CD4-positive, alpha-beta T cell treated with Interleukin-10 for 1 hour (primary cell): ENCODE measurements at places on chromosomes 11 and 22.
A peak's percentile ranks its signal among the peaks of the same experiment; 100 is the strongest.

- no peak for DNase-seq
Observed at GRCh38 chr11:130370845-130371590, 56.3 kb upstream of the ZBTB44 start.

- no peak for DNase-seq
Observed at GRCh38 chr11:69541001-69541285, 59.5 kb downstream of the LINC01488 start.

- no peak for DNase-seq
Observed at GRCh38 chr11:75100314-75100713, 3.6 kb upstream of the OR2AT4 start.

- DNase-seq, result no peak
Observed at GRCh38 chr11:119615003-119615881, 113.8 kb downstream of the NECTIN1 start.

DNA sequence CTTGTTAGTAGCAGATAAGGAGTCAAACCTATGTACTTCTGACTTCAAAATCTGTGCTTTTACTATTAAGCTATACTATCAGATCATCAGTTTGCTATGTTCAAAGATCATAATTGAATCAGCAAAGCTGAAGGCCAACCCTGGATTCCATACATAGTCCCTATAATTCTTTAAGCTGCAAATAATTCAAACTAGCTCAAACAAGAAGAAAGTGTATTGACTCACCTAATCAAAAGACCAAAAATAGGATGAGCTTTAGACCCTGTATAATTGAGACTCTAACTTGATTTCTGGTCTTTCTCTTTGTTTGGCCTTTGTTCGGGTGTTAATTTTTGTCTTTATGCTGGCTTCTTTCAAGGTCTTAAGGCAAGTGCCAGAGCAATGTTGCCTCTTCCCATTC is 213.7 kb downstream of the CWF19L2 start:
- no peak for DNase-seq

- DNase-seq, result no peak
Observed at GRCh38 chr22:32720924-32721323, 80.6 kb upstream of the TIMP3 start.

- no peak for DNase-seq
Observed at GRCh38 chr11:93773045-93773477, 11.0 kb upstream of the MED17 start.

DNA sequence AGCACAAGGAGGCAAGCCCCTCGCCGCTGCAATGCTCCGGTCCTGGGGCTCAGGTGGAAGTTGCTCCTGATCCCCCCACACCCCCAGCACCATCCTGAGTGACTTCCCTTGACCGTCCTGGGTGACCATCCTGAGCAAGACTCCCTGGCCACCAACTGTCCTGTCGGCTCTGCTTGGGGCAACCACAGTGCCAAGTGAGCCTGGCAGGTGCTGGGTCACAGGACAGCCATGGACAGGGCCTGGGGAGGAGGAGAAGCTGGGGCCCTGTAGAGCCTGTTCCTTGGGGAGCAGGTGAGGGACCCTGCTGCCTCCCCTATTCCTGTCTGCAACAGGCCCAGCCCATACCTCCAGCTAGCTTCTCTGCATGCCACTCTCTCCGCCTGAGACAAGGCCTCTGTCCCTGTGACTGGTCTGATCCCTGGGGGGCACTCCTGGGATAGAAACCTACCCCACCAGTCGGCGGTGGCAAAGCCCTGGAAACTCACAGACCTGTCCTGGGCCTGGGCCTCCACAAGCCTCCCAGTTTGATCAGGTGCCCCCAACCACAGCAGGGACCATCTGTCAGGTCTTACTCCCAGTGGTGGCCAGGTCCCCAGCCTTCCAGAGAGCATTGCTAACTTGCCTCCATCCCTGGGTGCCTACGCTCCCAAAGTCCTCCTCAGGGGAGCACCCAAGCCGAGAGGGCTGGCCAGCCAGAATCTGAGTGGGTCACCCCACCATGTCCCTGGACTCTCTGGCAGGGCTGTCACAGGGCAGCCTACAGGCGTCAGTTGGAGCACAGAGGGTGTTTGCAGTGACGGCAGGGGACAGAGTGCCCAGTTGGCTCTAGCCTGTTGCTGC is 68.7 kb upstream of the WNT7B start:
- no peak for DNase-seq

DNA sequence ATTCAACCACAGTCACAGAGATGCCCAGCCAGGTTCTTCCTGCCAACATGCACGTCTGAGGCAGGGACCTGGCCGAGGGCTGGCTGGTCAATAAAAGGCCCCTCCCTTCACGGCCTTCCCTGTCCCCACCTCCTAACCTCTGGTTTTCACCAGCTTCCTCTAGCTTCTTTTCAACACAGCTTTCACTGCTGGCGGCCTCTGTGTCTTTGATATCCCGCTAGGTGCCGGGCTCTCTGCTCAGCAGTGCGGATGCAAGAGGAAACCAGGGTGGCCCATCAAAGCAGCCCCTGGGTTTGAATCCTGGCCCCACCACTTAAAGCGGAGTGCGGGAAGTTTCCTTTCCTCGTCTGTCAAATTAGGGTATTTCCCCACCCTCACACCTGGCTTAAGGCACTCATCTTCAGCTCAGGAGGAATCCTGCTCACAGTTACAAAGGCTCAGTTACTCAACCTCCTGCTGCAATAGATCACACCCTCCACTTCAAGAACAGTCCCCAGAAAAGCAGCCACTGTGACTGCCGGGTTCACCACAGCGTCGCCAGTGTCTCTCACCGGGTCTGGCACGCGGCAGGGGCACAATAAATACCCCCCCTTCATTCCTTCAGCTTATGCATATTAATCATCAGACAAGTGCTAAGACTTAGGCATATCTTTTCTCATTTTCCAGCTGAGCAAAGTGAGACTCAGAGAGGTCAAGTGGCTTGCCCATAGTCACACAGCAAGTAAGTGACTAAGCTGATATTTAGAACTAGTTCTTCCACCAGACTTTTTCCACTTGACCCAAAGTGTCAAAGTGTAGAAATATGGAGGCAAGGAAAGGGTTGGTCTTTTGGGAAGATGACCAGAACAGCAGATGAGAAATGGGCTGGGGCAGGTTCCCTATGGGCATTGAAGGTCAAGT is 45.7 kb downstream of the TXN2 start:
- peak; percentile 85 for DNase-seq

DNA sequence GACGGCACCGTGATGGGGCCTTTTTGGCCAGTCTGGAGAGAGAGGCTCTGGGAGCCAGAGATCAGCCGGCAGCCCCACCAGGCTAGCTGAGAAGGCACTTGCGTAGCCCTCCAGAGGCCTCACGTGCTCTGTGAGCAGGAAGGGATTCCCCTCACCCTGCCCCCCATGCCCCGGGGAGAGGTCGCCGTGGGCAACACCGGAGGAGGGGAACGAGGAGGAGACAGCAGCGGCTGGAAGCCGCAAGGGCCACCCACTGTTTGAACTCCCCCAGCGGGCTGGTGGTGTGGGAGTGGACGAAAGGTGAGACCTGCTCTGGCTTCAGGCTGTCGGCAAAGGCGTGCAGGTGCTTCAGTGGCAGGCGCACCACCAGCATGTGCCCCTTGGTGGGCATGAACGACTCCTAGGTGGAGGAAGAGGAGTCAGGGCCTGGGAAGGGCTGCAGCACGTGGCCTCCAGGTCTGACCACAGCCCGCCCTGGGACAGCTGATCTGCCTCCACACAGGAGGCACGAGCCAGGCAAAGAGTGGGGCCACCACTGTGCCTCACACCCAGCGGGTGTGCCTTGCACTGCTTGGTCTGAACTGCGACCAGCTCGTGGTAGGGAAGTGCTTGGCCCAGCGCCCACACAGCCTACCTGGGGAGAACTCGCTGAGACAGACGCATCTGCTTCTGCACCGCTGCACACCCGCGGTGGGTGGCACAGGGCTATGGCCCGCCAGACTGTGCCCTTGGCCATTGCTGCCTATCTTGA is 99.9 kb downstream of the MED15 start:
- DNase-seq, result no peak

- DNase-seq, result no peak
Observed at GRCh38 chr11:130908770-130909625, 7.3 kb downstream of the SNX19 start.

DNA sequence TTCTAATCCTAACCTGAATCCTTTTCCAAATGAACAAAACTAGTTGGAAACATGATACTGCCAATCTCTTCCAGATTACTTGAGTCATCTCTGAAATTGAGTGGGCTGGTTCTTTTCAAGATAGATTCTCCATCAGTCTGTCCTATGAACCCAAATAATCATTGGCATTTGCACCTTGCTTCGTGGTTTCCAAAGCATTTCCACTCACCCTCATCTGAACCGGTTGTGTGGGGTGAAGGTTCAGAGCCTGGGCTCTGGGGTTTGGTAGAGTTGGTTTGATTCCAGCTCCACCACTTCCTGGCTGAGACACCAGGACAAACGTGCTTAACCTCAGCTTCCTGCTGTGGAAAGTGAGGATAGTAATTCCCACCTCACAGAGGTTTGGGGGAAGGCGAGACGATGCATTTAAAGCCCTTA is 206.4 kb upstream of the E2F8 start:
- DNase-seq, result no peak

DNA sequence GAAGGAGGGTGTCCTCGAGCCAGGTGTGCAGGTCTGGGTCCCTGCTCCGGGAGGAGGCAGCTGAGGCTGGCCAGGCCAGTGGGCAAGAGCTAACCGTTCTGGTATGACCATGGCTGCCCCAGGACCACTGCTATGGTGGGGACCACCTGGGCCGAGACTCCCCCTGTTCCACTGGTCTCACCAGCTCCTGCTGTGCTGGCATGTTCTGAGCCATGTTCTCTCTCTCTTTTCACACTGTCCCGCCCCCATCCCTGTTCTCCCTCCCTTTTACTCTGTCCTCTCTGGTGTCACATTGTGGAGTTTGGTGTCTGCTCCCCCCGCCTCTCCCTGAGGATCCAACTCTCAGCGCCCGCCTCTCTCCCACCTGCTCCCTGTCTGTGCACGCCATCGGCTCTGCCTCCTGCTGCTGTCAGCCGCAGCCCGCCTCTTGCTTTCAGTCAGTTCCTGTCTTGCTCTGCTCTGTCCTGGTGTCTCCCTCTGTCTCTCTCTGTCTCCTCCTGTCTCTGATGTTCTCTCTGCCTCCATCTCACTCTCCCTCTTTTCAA is 66.4 kb downstream of the LRRC32 start:
- no peak for DNase-seq
